ENCODE measurements at places on chromosomes 13 and 19.

GRCh38 chr19:28393574-28394336, 819.2 kb downstream of the UQCRFS1 start:
- DNase-seq, result no peak

GRCh38 chr19:41564515-41565378, 11.2 kb upstream of the CEACAM21 start:
- DNase-seq, result no peak

GRCh38 chr19:362683-363082, 18.1 kb upstream of the MIER2 start:
- DNase-seq, result no peak

- no peak for DNase-seq
These were observed 972.1 kb downstream of the SLITRK5 start for GRCh38 chr13:88643233-88643632.

DNA sequence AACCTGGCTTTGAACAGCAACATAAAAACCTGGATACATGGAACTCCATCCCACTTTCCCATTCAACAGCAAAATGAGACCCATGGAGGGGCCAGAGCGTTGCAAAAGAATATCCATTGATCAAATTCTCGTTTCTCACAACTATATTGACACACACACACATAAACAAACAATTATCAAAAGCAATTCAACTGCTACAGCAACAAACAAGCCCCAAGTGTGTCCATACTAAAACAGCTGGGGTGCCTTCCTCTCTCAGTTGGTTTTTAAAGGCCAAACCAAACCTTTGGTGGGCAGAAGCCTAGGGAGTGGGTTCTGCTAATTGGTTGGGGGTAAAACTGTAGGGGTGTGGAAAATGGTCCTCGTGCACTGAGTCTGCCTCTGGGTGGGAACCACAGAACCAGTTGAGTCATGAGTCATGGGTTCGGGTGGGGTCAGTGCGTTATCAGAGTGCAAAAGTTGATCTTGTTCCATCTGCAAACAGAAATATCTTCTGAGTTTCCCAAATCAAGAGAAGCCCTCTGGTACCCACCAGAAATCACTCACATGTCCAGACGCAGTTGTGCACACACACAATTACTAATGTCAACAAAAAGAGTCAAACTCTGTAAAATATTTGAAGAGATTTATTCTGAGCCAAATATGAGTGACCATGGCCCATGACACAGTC, 18.5 kb downstream of the GPR42 start:
- DNase-seq, result no peak

GRCh38 chr19:38786572-38787265, 2.3 kb upstream of the LGALS7B start:
- no peak for DNase-seq

- DNase-seq, result no peak
These were observed 686 bp downstream of the SETDB2 start for GRCh38 chr13:49444524-49445395.

GRCh38 chr19:41887711-41888382, 4.9 kb downstream of the ARHGEF1 start:
- no peak for DNase-seq

- DNase-seq, result peak; percentile 18
These were observed 3.4 kb downstream of the DNMT1 start for GRCh38 chr19:10191347-10191746.

GRCh38 chr19:3383121-3383722, 16.8 kb downstream of the NFIC start:
- no peak for DNase-seq

DNA sequence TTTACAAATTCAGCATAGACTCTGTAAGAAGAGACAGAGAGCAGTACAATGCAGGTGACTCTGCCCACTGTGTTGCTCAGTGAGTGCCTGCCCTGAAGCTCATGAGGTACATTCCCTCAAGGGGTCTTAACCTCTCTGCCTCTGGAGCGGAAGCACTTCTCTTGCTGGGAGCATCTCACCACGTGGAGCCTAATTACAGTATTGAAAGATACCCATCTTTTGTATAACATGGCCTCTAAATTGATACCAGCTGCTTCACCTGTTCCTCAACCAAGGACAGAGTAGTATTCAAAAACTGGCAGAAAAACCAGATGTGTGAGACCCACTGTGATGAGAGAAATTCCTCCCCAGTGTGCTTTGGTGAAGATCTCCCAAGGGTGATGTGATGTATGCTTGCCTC, 77.1 kb downstream of the SACS start:
- DNase-seq, result no peak

Measured in tibial nerve (tissue), 4 donors.